ENCODE measurements at places on chromosomes 4 and X.

DNA sequence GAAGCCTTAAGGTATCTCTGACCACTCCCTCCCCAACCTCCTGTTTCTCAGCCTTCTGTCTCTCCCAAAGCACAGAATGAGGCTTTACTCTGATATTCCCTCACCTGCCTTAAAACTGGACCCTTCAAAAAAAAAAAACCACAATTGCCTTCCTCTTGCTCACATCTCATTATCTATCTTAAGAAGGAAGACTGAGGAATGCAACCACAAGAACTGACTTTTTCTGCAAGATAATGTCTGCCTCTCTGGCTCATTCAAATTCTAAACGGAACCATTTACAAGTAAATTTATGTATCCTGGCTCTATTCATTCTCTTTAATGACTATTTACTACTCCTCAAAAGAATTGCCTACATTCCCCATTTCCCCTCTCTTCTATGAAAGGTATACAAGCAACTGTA lies 545.5 kb upstream of the HTR2C start:
- DNase-seq: no peak

GRCh38 chrX:132561483-132561882 lies 72.6 kb upstream of the MBNL3 start:
- no peak for DNase-seq

DNA sequence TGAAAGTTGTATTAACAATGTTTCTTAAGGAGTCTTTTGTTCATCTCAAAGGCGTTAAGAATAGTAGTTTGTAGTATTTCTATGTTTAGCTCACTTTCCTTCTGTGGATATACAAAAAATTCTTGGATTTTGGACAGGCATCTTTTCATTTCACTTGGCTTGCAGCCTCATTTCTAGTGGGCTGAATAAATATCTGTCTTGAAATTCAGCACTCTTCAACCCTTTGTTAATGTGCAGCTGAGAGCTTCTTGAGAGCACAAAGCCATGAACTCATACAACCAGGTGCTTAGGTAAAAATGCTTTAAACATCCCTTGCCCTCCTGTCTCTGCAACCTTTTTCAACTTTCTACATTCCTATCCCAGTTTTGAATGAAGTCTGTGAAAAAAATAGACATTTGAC lies 1003.2 kb downstream of the C4orf33 start:
- no peak for DNase-seq

DNA sequence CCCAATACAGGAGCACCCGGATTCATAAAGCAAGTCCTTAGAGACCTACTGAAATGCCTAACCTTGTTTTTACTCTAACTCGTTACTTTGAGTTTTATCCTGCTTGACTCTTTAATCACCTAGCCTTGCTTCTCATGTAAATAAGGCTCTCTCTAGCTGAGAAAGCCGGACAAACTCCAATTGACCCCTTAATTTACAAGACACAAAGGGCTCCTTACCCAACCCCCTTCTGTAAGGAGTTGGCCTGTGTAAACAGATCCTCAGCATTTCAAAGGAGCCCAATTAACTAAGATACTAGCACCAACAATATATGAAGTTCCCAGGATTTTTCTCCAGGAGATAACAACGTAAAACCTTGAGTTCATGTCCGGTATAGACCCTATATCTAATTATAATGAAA lies 61.7 kb downstream of the CT47B1 start:
- no peak for DNase-seq

GRCh38 chr4:26343038-26343398 lies 22.2 kb downstream of the RBPJ start:
- no peak for DNase-seq

- DNase-seq: no peak
Measured at GRCh38 chr4:185534866-185535611, at the start of gene PDLIM3. Gene PDLIM3, minus strand, starts transcription at chr4:185535507. Its CDS starts 73 bp downstream, at chr4:185535434.

DNA sequence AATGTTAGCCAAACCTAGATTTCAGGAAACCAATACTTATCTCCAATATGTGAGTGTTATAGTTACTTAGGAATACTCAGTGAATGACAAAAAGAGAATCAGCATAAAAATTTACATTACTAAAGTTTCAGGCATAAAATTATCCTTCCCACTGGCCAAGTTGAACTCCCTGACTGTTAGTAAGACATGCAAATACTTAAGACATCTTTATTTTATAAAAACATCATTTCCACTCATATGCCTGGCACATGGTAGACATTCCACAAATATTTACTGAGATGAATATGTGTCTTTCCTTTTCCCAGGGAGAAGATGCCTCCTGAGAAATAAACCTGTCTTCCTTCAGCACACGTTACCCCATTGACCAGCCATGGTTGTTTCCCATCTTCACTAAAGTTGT lies 7.3 kb downstream of the VEGFD start:
- DNase-seq: no peak

GRCh38 chr4:24923002-24923401 lies 10.2 kb upstream of the CCDC149 start:
- no peak for DNase-seq

GRCh38 chrX:22577181-22577580 lies 304.5 kb downstream of the CBLL2 start:
- DNase-seq: no peak

DNA sequence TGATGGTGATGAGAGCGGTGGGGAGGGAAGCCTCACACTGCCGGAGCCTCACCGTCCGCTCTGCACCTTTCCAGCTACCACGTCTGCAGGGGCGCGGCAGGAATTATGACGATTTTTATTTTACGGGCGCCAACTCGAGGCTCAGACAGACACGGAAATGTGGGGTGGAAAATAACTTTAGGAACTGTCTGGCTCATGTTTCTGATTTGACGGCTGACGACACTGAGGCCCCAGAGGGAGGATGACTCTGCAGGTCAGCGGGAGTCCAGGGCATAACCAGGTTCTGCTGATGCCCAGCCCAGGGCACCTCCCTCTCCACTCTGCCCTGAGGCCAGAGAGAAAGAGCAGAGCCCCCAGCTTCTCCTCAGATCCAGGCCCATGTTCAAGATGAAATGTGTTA lies 43.9 kb downstream of the C4orf50 start:
- DNase-seq: no peak

GRCh38 chrX:124592744-124593143 lies 246.4 kb downstream of the SH2D1A start:
- no peak for DNase-seq

- no peak for DNase-seq
Measured at GRCh38 chr4:1176398-1177273, 4.3 kb upstream of the SPON2 start.

DNA sequence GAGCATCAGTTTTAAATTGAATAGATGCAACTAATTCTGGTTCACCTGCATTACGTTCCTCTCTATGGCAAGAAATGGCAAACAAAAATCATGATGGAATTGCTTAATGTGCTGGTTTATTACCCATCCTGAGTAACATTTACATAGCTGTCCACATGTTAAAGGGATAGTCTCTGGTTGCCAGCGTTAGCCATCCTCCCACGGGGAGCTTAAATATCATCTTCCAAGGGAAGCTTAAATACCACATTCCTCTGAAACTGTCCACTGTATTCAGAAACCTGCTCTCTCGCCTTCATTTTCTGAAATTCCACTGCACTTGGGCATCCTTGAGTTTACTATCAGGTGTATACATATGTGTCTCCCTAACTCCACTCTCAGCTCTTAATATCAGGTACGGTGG lies 586.6 kb downstream of the TLL1 start:
- no peak for DNase-seq

DNA sequence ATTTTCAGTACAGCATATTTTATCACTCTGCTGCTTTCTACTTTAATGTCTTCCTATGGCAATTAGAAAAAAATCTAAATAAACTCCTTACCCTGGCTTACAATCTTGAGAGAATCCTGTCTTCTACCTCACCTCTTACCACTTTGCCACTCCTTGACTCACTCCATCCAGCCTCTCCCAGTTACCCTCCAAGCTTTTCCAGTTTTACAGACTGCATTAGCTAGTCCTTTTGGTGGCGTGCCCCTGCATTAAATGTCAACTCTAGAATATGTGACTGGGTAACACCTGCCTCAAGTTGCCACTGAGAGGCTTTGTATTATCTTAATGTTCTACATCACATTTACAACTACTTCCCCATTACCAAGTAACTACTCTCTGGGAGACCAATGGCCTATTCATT lies 7.5 kb upstream of the CDKL2 start:
- no peak for DNase-seq

- no peak for DNase-seq
Measured at GRCh38 chr4:111602848-111603247, 542.4 kb upstream of the FAM241A start.

GRCh38 chr4:55435141-55435841 lies 39.5 kb downstream of the TMEM165 start:
- DNase-seq: peak; percentile 52

GRCh38 chr4:81903212-81903611 lies 431.5 kb upstream of the RASGEF1B start:
- DNase-seq: no peak

- no peak for DNase-seq
Measured at GRCh38 chrX:123086768-123087167, 97.3 kb upstream of the GRIA3 start.

DNA sequence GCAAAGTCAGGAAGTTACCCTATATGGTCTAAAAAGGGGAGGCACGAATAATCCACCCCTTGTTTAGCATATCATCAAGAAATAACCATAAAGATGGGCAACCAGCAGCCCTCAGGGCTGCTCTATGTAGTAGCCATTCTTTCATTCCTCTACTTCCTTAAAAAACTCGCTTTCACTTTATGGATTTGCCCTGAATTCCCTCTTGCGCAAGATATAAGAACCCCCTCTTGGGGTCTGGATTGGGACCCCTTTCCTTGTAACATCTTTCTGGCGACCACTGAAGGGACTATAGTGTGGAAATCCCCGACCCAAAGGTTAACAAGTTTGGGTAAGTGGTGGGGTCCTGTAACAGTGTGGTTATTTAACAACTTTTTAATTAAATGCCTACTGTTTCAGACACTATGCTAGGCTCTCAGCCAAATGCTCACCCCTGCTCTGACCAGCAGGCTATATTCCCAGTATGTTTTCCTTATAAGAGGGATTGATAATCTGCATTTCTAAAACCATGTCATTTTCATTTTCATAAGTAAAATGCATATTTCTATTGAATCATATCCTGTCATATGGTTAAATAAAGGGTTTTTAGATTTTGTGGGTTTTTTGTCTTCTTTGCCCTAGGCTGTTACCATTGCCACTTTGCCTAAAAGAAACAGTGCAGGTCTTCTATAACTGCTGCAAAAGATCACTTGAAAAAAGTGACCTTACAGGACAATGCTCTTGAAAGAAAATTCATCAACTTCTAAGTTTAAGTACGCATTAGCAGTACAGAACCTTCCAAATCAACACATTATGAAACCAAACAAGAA lies 41.5 kb downstream of the ANAPC10 start:
- DNase-seq: no peak

- no peak for DNase-seq
Measured at GRCh38 chr4:176981074-176981473, 188.4 kb upstream of the VEGFC start.

DNA sequence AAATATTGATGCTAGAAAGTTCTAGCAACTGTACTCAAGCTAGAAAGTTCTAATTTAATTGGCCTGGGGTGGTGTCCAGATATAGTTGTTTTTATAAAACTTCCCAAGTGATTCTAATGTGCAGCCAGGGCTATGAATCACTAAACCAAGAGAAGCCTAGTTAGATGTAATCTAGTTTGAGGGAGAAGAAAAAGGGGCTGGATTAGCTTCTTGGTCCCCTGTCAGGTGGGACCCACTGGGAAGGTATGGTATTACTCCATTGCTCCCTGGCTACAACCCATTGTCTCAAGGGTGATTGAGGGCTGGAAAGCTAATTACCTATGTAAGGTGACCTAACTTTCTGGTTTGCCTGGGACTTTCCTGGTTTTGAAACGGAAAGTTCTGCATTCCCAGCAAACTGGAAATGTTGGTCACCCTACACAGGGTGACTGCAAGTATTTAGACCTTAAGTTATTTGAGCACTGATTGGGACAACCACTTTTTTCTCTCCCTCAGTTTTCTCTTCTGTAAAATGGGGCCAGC lies 23.9 kb upstream of the MSN start:
- DNase-seq: no peak

DNA sequence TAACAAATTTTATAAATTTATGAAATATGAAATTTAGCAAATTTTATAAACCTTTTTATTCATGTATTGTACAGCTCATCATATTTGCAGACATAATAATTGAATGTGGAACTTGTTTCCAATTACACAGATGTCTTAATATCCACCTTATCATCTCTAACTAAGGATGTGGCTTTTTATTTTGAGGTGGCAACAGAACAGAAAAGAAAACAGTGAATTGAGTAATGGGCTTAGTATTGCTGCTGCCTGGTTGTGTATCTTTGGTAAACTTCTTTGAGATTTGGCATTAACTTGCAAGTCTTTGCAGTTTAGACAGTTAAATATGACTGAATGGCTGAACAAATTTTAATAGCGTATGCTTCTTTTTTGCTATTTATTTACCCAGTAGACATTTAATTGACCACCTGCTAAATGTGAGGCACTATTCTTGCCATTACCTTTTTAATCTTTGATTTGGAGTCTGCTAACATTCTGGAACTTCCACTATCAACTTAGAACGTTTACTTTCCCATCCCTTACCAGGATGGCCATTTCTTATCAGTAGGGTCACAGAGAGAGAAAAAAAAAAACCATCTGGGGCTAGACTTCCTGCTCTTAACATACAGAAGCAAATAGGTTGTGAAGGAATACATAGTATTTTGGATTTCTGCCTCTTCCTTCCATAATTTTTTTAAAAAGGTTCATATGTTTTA lies 44.8 kb downstream of the CLCN3 start:
- no peak for DNase-seq

DNA sequence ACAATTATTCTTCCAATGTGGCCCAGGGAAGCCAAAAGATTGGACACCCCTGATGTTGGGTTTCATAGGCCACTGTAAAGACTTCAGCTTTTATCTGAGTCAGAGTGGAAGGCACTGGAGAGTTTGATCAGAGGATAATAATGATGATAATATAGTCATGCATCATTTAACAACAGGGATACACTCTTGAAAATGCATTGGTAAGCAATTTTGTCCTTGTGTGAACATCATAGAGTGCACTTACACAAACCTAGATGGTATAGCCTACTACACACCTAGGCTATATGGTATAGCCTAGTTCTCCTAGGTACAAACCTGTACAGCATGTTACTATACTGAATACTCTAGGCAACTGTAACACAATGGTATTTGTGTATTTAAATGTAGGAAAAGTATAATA lies 70.5 kb downstream of the COQ2 start:
- DNase-seq: no peak

- DNase-seq: no peak
Measured at GRCh38 chr4:174349156-174349555, 65.4 kb downstream of the CEP44 start.

DNA sequence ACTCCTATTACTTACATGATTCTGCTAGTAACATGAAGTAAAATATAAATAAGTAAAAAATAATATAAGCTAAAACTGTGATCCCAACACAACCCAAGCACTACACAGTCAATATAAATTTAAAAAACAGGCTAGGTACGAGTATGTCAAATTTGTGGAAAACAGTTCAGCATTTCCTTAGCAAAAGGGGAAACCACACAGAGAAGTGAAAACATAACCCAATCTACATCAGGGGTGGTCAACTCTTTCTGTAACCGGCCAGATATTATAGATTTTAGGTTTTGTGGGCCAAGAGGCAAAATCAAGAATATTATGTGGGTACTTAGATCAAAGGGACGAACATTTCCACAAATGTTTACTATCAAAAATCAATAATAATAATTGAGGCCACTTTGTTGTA lies 70.1 kb downstream of the CHST7 start:
- no peak for DNase-seq

GRCh38 chrX:96764864-96765263 lies 80.2 kb downstream of the DIAPH2 start:
- no peak for DNase-seq

- peak; percentile 47 for DNase-seq
Measured at GRCh38 chr4:154551872-154552686, 1.9 kb upstream of the PLRG1 start.

GRCh38 chrX:38318606-38319005 lies 8.7 kb downstream of the RPGR start:
- DNase-seq: no peak
